ENCODE measurements at places on chromosomes 5 and 9.

GRCh38 chr5:52648726-52649125 lies 139.0 kb upstream of the ITGA1 start:
- DNase-seq = no peak

GRCh38 chr5:36724467-36725332 lies 118.3 kb downstream of the SLC1A3 start:
- DNase-seq = no peak

- no peak for DNase-seq
Observed at GRCh38 chr5:169893571-169893970, 86.7 kb downstream of the INSYN2B start.

DNA sequence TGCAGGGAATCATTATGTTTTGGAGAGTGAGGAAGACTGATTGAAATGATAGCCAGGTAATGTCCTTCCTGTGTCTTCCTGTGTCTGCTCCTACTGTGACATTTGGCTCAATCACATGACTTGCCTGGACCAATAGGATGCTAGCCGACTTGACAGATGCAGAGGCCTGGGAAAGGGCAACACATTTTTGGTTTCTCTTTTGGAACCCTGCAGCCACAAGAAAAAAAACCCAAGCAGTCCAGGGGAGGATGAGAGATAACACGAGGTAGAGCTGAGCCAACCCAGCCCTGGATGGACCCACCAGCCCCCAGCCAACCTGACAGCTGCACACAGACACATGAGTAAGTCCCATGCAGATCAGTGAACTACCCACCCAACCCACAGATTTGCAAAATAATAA lies 256.1 kb upstream of the SMARCA2 start:
- DNase-seq = no peak

DNA sequence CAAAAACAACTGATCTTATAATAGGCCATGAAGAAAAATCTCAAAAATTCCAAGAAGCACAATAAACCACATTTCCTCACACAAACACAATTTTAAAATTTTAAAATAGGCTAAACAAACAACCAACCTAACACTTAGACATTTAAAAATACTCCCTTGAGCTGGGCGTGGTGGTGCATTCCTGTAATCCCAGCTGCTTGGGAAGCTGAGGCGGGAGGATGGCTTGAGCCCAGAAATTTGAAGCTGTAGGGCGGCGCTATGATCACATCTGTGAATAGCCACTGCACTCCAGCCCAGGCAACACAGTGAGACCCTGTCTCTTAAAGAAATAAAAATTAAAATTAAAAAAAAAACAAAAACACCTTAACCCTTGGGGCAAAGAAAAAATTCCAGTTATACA lies 36.9 kb upstream of the TESK1 start:
- no peak for DNase-seq

Measured in renal pelvis (tissue), 12 donors.